ENCODE measurements at places on chromosomes 2 and 18. TPM values are rescaled to one million over a fixed set of nuclear protein-coding genes. Genes with fewer than 3 reads are reported as not detected.

The MOGAT1 gene
- total RNA-seq = not detected

The DNAH7 gene
- 21.7 TPM for total RNA-seq

The G6PC2 gene
- not detected for total RNA-seq

The KATNAL2 gene
- total RNA-seq = 5.8 TPM

The ZNF396 gene
- 5.8 TPM for total RNA-seq

The ERICH2 gene
- total RNA-seq = 1.6 TPM

The APLF gene
- total RNA-seq = 17.8 TPM

The GRB14 gene
- 12.5 TPM for total RNA-seq

The LIMS3 gene
- 2.1 TPM for total RNA-seq

Measured in diencephalon (tissue), 1 donor.